Jurkat, Clone E6-1 (cell line): ENCODE measurements at places on chromosomes 12 and 14.

GRCh38 chr12:125467363-125467762, 402.1 kb downstream of the AACS start:
- DNase-seq = no peak

DNA sequence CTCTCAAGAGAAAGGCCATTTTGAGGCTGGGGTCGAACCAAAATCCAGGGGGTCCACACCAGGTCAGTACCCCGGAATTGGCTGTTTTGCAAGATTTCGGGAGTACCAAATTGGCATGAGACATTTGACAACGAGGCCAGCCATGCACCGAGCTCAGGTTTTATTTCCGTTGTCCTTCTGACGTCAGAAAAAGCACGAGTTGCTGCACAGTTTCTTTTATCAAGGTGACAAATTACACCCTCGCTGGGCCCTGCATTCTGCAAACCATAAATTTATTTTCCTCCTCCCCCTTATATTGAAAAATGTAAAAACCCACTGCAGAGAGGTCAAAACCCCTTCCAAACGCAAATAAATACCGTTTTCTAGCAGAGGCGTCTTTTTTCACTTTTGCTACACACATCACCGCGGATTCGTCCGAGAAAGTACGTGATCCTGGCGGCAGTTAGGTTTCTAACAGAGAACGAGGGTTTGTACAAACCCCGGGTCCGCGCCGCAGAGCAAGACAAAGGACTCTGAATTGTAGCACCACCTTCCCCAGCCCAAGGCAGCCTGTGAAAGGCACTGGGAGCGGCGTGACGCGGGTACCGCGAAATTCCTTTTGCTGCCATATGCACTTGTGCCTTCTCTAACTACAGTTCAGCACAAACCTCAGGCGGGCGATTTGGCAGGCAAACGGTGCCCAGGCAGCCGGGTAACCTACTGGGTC, 1.8 kb downstream of the SLC38A1 start:
- peak; percentile 55 for DNase-seq

DNA sequence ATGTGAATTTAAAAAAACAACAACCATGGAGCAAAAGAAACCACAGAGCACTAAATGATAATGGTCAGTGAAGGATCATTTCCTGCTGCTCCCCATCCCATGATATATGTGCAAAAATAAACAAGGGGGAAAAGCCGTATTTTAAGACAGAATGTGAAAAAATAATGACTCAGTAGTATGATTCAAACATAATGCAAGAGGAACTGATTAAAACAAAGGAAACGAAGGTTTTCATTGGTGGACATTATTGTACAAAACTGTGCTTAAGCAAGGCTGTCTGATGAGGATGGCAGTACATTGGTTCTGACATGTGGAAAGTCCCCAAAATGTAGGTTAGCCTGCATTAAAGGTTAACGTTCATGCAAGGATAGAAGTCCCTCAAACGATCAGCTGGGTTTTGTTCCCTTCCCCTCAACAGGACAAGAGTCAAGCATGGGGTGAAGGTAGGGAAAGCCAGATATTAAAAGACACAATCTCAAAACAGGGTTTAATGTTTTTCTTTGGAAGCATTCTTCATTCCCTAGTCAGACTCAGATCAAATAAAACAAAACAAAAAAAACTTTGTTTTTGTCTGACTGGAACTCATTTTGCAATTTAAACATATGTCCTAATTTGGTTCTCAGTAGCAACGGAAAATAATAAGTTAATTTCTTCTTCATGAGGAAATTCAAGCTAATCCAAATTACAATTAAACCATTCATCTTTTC, 26.3 kb upstream of the PTGDR start:
- no peak for DNase-seq

GRCh38 chr14:89000007-89000942, 175.8 kb downstream of the TTC8 start:
- no peak for DNase-seq

DNA sequence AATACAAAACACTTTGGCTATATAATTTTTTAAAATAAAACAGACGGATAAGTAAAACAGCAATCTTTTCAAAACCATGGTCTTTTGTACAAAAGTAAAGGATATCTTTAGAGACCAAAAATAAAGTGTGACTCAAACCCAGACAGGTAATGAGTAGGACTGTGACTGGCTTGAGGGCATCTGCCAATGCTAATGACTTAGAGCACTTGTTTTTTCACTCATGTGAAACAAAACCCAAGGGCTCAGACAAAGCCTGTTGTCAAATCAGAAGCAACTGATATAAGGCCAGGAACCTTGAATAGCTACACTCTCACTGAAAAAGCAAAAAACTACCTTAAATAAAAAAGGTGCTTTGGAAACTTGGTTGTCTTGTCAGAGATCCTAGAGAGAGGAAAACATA, 357.4 kb downstream of the TMEM117 start:
- DNase-seq = no peak

DNA sequence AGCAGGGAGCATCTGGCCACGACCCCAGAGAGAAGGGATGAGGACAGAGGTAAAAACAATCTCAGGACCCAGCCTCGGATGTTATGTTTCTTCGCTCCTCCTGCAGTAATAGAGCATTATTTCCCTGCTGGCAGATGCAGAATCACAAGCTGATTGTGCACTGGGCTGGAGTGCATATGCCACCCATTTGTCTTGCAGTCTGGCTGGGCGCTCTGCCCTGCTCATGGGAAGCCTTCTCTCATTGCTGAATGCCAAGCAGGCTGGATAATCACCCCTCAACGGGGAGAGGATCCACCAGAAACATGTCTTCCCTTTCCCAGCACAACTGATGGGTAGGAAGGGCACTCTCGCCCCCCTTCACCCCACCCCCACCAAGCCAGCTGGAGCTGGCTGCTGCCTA, 8.5 kb upstream of the VASH1 start:
- no peak for DNase-seq
